Cardiac atrium fibroblast (primary cell): ENCODE measurements at places on chromosomes 2 and 18. TPM values are rescaled to one million over a fixed set of nuclear protein-coding genes. Genes with fewer than 3 reads are reported as not detected.

Gene PSMA8
- not detected in 2 replicates for total RNA-seq

Gene SCYGR4
- total RNA-seq, result not detected in 2 replicates

Gene PROKR1
- total RNA-seq, result not detected in 2 replicates

Gene FBXO36
- 1.8 TPM in 2 replicates for total RNA-seq

Gene CCL20
- 0.54 and 0.65 TPM in 2 replicates for total RNA-seq

Gene TMEM163
- total RNA-seq, result 1.3 TPM in 1 of 2 replicates, not detected in the other

Gene C1QL2
- not detected in 2 replicates for total RNA-seq

Gene GALNT5
- total RNA-seq, result 4.2 and 5.5 TPM in 2 replicates

Gene OLA1
- total RNA-seq, result 66.9 and 108 TPM in 2 replicates

Gene SCN7A
- total RNA-seq, result under 0.01 and 0.16 TPM in 2 replicates

Gene MYO3B
- total RNA-seq, result under 0.01 TPM in 1 of 2 replicates, not detected in the other

Gene UGT1A8
- not detected in 2 replicates for total RNA-seq

Gene ERICH2
- total RNA-seq, result not detected in 2 replicates

Gene IL1A
- total RNA-seq, result 0.18 TPM in 1 of 2 replicates, not detected in the other

Gene NXPH2
- not detected in 2 replicates for total RNA-seq

Gene RESP18
- not detected in 2 replicates for total RNA-seq

Gene ADGRF3
- total RNA-seq, result not detected in 2 replicates

Gene HOXD12
- not detected in 2 replicates for total RNA-seq

Gene PAX8
- under 0.01 TPM in 1 of 2 replicates, not detected in the other for total RNA-seq

Gene CNPPD1
- total RNA-seq, result 16.1 and 32.9 TPM in 2 replicates

Gene KIF1A
- not detected in 2 replicates for total RNA-seq

Gene POTEC
- not detected in 2 replicates for total RNA-seq

Gene ERBB4
- not detected in 2 replicates for total RNA-seq

Gene UGT1A3
- not detected in 2 replicates for total RNA-seq
